ENCODE measurements at places on chromosomes 2 and 18.

DNA sequence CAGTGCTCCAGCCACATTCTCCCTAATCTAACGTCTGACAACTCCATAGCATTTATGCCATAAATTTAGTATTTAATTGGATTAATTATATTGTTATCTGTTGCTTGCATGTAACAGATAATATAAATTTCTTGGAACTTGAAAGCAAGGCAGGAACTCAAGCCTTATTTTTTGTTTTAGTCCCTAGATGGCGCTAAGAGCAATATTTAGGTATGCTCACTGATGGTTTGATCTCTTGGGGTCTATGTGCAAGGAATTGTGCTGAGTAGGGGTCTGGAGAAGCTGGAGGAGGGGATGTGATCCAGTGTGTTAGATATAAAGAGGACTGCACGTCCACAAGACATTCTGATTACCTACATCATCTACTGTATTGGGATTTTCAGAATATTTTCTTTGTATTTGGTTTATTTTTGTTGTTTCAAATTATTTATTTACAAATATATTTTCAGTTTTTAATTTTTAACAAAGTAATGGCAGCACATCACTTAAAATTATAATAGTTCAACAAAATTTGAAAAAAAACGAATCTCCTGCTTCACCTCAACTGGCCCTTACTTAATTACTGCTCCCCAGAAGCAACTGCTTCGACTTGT, 32.8 kb downstream of the KATNAL2 start:
- DNase-seq, result peak; percentile 21

DNA sequence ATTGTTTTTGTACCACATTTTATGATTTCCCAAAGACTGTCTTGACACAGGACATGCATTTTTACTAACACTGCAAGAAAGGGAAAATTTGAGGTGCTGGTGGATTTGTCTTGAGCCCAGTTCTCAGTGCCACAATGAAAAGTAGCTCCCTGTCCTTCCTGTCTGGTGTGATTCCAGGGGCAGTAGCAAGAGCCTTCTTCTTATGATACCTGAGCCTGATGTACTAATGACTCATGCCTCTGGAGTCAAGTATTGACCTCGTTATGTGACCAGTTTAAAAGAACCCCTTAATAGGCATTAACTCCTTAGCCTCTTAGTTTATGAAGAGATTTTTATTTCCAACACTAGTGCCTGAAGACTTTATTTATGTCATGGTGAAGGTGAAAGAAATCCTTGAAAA, 728.6 kb downstream of the SLC4A3 start:
- DNase-seq, result no peak

DNA sequence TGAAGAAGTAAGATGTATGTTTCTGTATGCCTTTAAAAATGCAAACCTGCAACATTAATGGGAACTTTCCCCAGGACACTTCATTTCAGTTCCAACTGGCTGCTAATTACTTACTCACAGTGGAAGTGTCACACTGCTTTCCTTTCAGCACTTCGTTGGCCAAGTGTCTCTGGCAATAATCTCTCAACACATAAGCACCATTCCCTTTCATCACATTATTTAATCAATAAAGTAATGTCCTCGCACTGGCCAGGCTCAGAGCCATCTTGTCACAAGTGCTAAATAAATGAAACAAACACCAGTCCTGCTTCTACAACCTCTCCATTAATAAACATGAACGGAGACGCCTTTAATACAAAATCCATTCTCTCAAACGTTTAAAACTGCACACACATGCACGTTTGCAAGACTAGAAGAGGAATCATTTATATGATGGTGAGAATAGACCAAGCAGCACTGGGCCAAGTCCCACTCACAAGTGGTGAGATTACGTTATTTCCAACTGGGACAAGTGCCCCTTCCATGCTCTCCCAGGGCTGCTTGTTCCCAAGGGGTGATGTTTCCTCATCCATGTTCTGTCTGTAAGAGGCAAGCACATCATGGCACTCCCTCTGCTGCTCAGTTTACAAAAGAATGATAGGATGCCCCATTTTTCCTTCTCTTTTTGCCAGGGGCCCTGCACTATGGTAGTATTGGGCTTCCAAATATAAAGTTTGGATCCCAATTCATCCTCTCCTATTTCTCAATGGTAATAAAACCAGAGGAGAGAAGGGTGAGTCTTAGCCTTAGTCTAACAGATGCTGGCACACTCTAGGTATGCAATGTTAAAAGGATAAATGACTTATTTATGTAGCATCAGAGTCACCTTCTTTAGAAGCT, 56.8 kb upstream of the ETAA1 start:
- DNase-seq, result no peak

DNA sequence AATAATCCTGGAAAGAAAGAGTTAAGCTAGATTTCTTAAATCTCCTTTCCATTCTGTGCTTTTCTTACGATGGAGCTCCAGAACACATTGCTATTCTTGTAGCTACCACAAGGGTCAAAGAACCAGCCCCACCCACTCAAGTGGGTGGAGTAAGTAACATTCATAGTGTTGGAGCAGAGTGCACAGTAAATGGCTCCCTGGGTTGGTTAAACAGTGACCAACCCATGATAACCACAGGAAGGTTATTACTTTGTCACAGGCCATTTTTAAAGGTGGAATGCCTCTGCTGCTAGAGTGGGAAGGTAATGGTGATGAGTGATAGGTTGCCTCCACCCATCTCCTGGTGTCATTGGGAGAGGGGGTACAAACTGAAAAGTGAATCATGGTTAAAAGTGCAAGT, 13.9 kb downstream of the ARPC2 start:
- no peak for DNase-seq
